WTC11 (cell line): ENCODE measurements at places on chromosomes 2 and 18. TPM values are rescaled to one million over a fixed set of nuclear protein-coding genes. Genes with fewer than 3 reads are reported as not detected.

The SPR gene
- total RNA-seq, result 9.4 to 13.2 TPM (median 13.0 TPM) in 3 replicates

GRCh38 chr18:55884498-55884897 lies 296.5 kb upstream of the TCF4 start:
- H3K36me3 ChIP-seq, result peaks cover 5% of the 10 kb centered on the region
- H3K27ac ChIP-seq, result no peak overlapping the region
- H3K27me3 ChIP-seq, result no peaks in the 10 kb centered on the region
- no peak for DNase-seq

DNA sequence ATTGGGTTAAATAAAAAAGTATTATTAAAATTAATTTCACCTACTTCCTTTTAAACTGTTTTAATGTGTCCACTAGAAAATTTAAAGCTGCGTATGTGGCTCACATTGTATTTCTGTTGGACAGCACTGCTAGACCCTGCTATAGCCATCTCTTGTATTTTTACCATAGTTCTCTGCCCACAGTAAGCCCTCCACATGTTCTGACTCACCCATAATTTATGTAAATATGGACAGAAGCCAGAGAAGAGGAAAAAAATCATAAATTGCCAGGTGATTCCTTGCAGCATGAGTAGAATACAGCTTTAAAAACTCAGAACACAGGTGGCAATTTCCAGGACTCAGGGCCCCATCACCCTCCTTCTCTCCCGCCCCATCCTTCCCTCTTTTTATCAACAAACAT lies 142.4 kb upstream of the MEX3C start:
- H3K36me3 ChIP-seq, result no peaks in the 10 kb centered on the region
- H3K4me1 ChIP-seq, result no peaks in the 10 kb centered on the region
- no peak for DNase-seq
- H3K27ac ChIP-seq, result no peak overlapping the region

The LINC00305 gene
- total RNA-seq, result not detected in 3 replicates

The CENPA gene
- 37.4 to 45.6 TPM (median 40.2 TPM) in 3 replicates for total RNA-seq

- no peak overlapping the region for H3K4me3 ChIP-seq
- H3K27me3 ChIP-seq, result no peaks in the 10 kb centered on the region
- no peak overlapping the region for H3K27ac ChIP-seq
- peaks cover 51% of the 10 kb centered on the region for H3K4me1 ChIP-seq
Observed at GRCh38 chr2:173755798-173756197, 209.4 kb downstream of the SP3 start.

DNA sequence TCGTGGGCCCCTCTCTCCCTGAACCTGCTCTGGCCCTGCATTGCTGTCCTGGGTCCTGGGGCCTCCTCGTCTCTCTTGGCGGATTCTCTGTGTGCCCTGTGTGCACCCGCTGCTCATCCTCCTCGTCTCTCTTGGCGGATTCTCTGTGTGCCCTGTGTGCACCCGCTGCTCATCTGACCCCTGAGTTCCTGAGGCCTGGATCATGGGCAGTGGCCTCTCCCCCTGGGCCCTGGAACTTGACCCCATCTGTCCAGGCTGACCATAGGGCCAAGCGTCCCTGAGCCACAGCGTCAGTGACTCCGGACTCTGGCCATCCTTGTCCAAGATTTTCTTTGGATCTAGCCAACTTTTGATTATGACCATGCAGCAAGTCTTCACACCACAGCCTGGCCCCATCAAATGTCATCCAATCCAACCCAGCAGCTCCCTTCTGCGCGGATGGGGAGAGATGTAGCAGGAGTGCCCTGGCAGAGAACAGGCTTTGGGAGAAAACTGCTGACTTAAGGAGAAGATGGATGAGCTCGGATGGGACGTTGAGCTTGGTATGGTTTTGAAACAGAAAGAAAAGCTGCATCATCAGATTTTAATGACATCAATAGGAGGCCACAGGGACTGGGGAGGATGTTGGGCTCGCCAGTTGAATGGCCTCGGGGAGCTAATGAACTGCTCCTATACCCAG lies 455.1 kb upstream of the HS6ST1 start:
- H3K4me1 ChIP-seq, result peaks cover 13% of the 10 kb centered on the region
- no peak overlapping the region for H3K27ac ChIP-seq
- no peak for DNase-seq
- no peaks in the 10 kb centered on the region for H3K27me3 ChIP-seq
- no peaks in the 10 kb centered on the region for H3K36me3 ChIP-seq
